ENCODE measurements at places on chromosomes 6 and 20.
A peak's percentile ranks its signal among the peaks of the same experiment; 100 is the strongest.

GRCh38 chr6:46677314-46677654 lies 10.4 kb upstream of the TDRD6 start:
- no peak for DNase-seq

GRCh38 chr20:43309266-43309665 lies 119.6 kb upstream of the PTPRT start:
- no peak for DNase-seq

GRCh38 chr20:4916971-4917881 lies 84.1 kb downstream of the SLC23A2 start:
- DNase-seq: no peak

GRCh38 chr6:6925391-6926164 lies 182.2 kb upstream of the RREB1 start:
- DNase-seq: no peak

- DNase-seq: no peak
Observed at GRCh38 chr6:149771925-149772324, 22.4 kb downstream of the PCMT1 start.

GRCh38 chr6:159325476-159325875 lies 156.3 kb downstream of the FNDC1 start:
- peak; percentile 12 for DNase-seq

DNA sequence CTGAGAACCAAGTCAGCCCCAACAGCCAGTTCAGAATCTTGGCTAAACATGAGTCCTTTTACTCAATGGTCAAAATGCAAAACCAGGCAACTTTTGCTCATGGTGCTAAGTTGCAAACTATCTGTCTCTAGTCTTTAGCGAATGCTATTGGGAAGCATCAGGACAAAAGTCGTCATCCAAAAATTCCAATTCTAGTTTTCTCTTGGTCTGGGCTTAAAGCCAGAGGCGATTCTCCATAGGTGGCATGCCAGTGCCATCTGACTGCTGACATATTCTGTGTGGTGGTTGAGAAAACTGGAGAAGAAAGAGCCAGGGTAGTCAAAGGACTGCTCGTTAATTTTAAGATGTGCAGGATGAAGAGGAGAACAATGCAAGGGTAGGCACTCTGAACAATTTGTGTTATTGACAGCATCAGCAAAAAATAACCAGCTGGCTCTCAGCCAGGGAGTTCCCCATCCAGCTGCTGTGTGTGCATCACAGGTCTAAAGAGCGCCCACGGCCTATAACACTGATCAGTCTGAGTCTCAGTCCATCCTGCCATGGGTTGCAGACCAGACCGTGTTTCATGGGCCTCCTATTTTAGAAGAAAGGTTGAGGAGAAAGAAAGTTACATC lies 313.6 kb downstream of the ALDH8A1 start:
- no peak for DNase-seq

GRCh38 chr20:58822149-58822548 lies 28.6 kb downstream of the GNAS-AS1 start:
- DNase-seq: no peak

DNA sequence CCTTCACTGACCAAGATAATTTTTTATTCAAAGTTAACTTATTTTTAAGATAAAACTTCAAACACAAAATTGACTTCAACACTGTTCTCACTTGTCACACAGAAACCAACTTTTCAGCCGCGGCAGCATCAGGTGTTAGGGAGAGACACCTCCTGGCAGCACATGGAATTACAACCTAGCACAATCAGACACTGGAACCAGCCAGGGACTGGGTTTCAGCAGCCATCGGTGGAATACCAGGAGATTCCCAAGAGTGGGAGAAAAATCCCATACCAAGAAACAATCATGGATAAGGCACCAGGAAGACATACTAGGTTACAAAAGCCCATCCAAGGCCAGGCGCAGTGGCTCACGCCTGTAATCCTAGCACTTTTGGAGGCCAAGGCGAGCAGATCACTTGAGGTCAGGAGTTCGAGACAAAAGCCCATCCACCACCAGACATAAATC lies 70.0 kb downstream of the SNX5 start:
- DNase-seq: peak; percentile 55
